ENCODE measurements at places on chromosomes 2 and 18.
A peak's percentile ranks its signal among the peaks of the same experiment; 100 is the strongest.

- no peak for DNase-seq
These were observed 95.0 kb downstream of the DGKD start for GRCh38 chr2:233449081-233449901.

DNA sequence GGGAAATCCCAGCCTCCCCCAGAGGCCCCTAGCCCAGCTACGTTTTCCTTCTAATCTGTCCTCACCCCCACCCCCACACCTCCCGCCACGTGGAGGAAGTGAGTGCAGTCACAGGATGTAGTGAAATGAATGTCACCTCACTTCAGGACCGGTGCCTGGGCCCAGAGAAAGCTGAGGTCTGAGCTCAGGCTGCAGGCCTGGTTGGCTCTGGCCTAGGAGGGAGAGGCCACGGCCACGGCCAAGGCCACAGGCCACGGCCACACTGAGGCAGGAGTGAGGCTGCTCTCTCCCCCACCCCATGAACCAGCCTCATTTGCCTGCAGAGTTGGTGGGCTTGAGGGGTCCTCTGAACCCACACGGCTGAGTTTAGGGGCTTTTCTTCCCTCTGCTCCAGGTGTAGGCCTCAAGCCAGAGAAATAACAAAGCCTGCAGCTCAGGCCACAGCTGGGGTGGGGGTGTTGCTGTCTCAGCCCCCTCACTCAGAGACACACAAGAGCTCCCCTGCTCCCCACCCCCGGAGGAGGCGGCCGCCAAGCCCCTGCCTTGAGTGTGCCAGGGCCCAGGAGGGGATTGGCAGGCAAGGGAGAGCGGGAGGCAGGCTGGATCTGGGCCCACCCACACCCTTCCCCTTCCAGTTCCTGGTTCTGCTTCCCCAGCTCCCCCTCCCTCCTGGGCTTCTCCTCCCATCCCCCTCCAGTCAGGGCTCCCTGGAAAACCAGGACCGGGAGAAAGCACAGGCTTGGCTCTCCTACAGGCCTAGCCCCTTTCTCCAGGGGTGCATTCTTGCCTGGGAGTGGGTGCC lies 27.0 kb downstream of the DNMT3A start:
- peak; percentile 69 for DNase-seq

DNA sequence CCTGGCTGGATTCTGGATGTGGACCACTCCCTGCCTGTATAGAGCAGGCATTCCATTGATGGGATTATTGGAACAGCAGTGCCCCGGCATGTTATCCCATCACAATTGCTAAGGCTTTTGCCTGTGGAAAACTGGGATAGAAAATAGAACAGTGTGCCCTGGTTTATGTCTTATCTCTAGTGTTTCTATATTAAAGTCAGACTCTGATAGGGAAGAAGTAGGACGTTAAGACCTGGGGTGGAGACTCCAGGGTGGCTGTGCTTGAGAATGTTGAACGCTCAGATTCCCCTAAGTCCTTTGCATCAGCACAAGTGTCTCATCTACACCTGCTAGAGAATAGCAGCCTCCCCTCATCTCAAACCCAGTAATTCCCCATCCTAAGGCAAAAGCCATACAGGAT lies 10.8 kb upstream of the NETO1 start:
- no peak for DNase-seq

GRCh38 chr2:86068136-86068588 lies 37.5 kb downstream of the POLR1A start:
- DNase-seq = no peak
